ENCODE measurements at places on chromosomes 2 and 18.
A peak's percentile ranks its signal among the peaks of the same experiment; 100 is the strongest.

- DNase-seq, result no peak
These were observed 763.9 kb downstream of the TSN start for GRCh38 chr2:122519366-122519765.

GRCh38 chr2:144461308-144461766 is 58.6 kb downstream of the ZEB2 start:
- no peak for DNase-seq

- DNase-seq, result no peak
These were observed 164.6 kb downstream of the CAMKMT start for GRCh38 chr2:44526352-44526751.

DNA sequence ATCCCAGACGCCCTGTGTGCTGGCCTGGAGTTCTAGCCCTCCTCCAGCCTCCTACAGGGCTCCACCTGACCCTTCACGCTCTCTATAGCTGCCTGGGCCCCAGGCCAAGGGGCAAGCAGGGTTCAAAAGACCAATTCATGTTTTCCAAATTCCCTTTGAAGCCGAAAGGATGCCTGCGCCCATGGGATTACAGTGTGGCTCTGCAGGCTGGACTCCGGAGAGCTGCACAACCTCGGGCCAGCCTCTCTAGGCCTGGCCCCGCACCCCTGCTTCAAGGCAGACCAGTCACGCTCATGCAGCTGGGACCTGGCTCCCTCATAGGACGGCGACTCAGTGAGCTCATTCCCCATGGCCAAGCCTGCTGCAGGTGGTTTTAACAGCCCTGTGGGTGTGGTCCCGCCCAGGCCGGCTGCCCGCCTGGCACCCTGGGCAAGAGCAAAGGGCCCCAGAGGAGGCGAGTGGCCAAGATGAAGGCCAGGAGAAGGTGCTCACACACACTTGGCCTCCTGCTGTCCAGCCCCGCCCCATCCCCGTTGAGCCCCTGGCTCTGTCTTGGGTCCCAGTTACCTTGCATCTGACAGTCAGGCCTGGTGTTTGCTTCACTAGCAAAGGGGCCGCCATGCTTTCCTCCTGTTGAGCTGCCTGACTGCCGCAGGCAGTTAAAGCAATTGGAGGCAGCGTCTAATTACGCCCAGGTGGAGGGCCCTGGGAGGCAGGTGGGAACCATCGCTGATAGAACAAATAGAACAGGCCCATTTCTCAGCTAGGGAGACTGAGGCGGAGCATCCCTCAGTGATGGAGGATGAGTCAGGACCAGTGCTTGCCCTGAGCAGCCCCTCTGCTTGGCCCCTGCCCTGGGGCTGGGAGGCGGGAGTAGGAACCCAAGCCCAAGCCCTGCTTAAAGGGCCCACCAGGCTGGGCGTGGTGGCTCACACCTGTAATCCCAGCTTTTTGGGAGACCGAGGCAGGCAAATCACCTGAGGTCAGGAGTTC is 56.9 kb downstream of the SMAD7 start:
- DNase-seq, result no peak

DNA sequence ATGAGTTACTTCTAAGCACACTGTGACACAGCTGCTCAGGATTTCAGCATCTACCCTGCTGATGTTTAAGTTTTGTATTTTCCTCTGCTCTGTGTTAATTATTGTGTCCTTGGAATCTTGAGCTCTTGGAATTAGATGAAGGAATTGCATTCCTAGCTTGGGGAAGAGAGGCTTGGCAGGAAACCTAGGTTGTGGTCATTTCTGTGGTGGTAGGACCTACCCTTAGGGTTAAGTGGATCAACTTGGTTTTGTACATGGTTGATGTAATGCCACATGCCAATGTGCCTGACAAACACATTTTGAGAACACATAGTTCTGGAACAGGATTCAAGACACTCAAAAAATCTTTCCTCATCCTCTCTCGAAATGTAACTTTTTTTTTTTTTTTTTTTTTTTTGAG is 264.5 kb upstream of the MEX3C start:
- no peak for DNase-seq

GRCh38 chr2:127640082-127641072 is 5.6 kb upstream of the GPR17 start:
- DNase-seq, result peak; percentile 74

DNA sequence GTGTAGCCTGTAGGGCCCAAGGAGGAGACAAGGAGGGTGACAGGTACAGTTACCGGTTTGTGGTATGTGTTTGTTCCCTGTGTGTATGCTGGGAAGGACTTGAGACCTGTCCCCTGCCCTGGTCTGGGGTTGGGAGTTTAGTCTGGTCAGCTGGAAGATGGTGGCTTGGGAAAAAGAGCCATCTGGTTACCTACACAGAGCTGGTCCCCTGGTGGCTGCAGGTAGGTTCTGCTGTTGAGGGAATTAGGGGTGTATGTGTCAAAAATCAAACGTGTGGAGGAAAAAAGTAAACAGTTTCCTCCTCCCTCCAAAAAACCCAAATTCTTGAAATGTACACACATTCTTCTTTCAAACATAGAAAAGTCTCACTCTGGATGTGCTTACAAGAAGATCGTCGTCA is 24.3 kb downstream of the PTMA start:
- no peak for DNase-seq

DNA sequence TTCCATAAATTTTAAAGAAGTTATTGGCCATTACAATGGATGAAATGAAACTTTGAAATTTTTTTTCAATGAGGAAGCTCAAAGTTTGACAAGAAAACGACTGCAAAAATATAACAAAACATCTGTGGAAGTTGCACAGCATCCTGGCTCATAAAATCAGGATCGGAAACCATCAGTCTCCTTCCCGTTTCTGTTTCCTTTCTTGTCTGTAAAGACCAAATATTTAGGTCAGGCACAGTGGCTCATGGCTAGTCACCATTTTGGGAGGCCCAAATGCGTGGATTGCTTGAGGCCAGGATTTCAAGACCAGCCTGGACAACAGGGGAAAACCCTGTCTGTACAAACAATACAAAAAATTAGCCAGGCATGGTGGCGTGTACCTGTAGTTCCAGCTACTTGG is 27.6 kb upstream of the SSB start:
- DNase-seq, result no peak

DNA sequence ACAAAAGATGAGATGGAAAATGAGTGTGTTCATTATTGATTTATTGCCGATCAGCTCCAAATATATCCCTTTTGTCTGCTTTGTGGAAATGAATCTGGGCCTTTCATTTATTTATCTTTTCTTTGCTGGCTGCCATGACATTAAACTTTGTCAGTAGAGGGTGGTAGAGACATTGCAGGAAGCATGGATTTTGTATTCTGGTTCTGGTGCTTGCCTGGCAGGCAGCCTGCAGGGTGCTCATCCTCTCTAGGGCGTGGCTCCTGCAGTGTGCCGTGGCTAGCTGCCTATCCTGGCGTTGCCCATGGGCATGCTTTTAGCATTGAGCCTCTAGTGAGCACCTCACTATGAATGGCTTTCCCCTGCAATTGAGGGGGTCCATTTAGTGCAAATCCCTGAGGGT is 593.1 kb downstream of the RNF144A start:
- no peak for DNase-seq

DNA sequence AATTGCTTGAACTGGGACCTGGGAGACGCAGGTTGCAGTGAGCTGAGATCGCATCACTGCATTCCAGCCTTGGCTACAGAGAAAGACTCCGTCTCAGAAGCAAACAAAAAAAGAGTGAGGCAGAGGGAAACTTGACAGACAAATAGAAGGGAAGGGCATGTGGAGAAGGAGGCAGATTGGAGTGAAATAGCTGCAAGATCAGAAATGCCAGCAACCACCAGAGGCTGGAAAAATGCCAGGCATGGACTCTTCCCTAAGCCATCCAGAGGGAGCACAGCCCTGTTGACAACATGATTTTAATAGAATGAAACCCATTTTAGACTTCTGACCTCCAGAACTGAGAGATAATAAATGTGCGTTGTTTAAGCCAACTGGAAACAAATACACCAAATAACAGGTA is 447.2 kb upstream of the SPHKAP start:
- no peak for DNase-seq

GRCh38 chr18:26630596-26630995 is 82.2 kb upstream of the KCTD1 start:
- DNase-seq, result no peak

DNA sequence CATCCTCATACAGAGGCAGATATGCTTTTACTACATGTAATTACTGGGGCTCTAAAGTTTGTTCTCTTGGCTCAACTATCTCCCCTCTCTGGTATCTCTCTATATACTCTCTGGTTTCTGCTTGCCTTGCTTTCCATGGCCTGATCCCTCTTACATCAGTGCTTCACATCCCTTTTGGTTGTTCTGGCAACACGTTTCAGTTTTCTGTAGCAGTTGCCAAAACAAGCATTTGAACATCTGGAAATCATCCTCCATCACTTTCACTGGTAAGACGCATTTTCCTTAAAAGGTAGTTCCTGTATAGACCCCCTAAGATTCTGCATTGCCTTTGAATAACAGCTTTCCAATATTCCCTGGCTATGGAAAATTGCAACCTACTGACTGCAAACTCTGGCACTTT is 25.9 kb downstream of the COL5A2 start:
- no peak for DNase-seq

Data from GM19239 (cell line).